T-helper 17 cell (primary cell): ENCODE measurements at places on chromosomes 1 and 21. TPM values are rescaled to one million over a fixed set of nuclear protein-coding genes. Genes with fewer than 3 reads are reported as not detected.

- H3K4me3 ChIP-seq = no peak overlapping the region
- H3K36me3 ChIP-seq = no peaks in the 10 kb centered on the region
- no peak for DNase-seq
- no peak overlapping the region for H3K27ac ChIP-seq
- H3K4me1 ChIP-seq = peaks cover 2% of the 10 kb centered on the region
Observed at GRCh38 chr1:180358649-180359048, 128.6 kb downstream of the LHX4 start.

GRCh38 chr1:162147760-162148159, 78.3 kb downstream of the NOS1AP start:
- peaks cover 18% of the 10 kb centered on the region for H3K27me3 ChIP-seq
- no peak for DNase-seq
- H3K4me3 ChIP-seq = no peak overlapping the region
- H3K4me1 ChIP-seq = no peaks in the 10 kb centered on the region
- H3K27ac ChIP-seq = no peak overlapping the region

GRCh38 chr1:57206038-57206437, 217.8 kb downstream of the DAB1 start:
- no peaks in the 10 kb centered on the region for H3K36me3 ChIP-seq
- no peak for DNase-seq
- no peak overlapping the region for H3K4me3 ChIP-seq

DNA sequence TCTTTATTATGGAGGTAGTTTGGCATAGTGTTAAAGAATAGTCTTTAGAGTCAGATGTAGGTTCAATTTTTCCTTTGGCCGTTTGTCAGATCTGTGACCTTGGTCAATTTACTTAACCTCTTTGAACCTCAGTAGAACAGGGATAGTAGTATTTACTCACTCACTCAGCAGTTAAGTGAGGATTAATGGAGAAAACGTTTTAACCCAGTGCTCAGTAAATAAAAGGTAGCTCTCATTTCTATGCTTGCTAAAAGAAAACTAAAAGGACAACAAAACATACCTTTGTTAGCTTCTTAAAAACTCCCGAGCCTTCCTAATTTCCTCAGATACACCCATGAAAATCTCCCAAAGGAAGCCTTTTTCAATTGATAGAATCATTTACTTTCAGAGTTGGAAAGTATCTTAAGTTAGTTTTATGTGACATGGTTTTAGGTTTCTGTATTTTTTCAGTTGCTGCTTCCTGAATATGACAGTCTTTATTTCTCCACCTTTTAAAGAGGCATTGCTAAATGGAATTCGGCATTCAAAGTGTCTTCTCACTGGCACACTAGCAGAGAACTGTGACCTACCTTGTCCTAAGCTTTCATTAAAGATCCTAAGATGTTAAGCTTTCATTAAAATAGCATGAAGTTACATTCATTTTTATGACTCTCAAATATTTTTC, 7.8 kb downstream of the ABCD3 start:
- H3K36me3 ChIP-seq = no peaks in the 10 kb centered on the region
- no peak overlapping the region for H3K27ac ChIP-seq
- H3K27me3 ChIP-seq = no peaks in the 10 kb centered on the region
- no peak for DNase-seq

- no peak for DNase-seq
- H3K4me1 ChIP-seq = no peaks in the 10 kb centered on the region
- no peaks in the 10 kb centered on the region for H3K36me3 ChIP-seq
- no peaks in the 10 kb centered on the region for H3K27me3 ChIP-seq
- H3K27ac ChIP-seq = no peak overlapping the region
Observed at GRCh38 chr1:71269179-71269578, 188.3 kb upstream of the ZRANB2 start.

- no peak overlapping the region for H3K27ac ChIP-seq
- no peaks in the 10 kb centered on the region for H3K4me1 ChIP-seq
- H3K4me3 ChIP-seq = no peak overlapping the region
Observed at GRCh38 chr1:64581843-64582185, 111.9 kb downstream of the CACHD1 start.

GRCh38 chr1:147834181-147834580, 68.4 kb upstream of the GJA8 start:
- H3K27me3 ChIP-seq = peaks cover 56% of the 10 kb centered on the region
- no peak overlapping the region for H3K27ac ChIP-seq
- H3K4me3 ChIP-seq = no peak overlapping the region
- peaks cover 16% of the 10 kb centered on the region for H3K4me1 ChIP-seq
- peaks cover 7% of the 10 kb centered on the region for H3K36me3 ChIP-seq

- H3K4me3 ChIP-seq = no peak overlapping the region
- no peak for DNase-seq
- H3K27me3 ChIP-seq = peaks cover 25% of the 10 kb centered on the region
- H3K36me3 ChIP-seq = no peaks in the 10 kb centered on the region
Observed at GRCh38 chr1:5491207-5491904, 500.9 kb downstream of the NPHP4 start.

- no peak overlapping the region for H3K4me3 ChIP-seq
- peaks cover 13% of the 10 kb centered on the region for H3K27me3 ChIP-seq
- no peak overlapping the region for H3K27ac ChIP-seq
- no peaks in the 10 kb centered on the region for H3K4me1 ChIP-seq
Observed at GRCh38 chr1:209029737-209030136, 553.8 kb upstream of the CAMK1G start.

GRCh38 chr1:40090652-40091355, 6.2 kb downstream of the PPT1 start:
- no peak overlapping the region for H3K4me3 ChIP-seq
- H3K36me3 ChIP-seq = peaks cover 20% of the 10 kb centered on the region
- DNase-seq = no peak
- H3K27me3 ChIP-seq = no peaks in the 10 kb centered on the region

The ZYG11B gene
- 16.8 TPM for total RNA-seq

The GBP2 gene
- total RNA-seq = 98.8 TPM

The SPRR2F gene
- not detected for total RNA-seq

The TMOD4 gene
- 1.0 TPM for total RNA-seq
